ENCODE measurements at places on chromosomes 4 and X. TPM values are rescaled to one million over a fixed set of nuclear protein-coding genes. Genes with fewer than 3 reads are reported as not detected.

DNA sequence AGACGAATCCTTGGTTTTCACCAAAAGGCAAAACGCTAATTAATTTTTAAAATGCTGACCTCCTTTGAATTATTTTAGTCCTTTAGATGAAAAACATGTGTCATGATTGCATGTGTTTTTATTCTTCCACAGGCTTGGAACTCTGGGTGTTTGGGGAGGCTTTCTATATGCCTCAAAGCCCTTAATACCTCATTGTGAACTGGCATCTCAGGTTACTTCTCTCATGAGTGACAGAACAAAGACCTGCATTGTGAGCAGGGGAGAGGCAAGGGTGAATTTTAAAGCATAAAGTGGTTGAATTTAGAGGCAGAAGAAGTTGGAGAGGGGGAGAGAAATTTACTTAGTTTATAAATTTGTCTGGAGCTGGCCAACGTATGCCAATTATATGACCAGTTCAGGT lies 119.5 kb downstream of the ARSF start:
- no peak for DNase-seq

DNA sequence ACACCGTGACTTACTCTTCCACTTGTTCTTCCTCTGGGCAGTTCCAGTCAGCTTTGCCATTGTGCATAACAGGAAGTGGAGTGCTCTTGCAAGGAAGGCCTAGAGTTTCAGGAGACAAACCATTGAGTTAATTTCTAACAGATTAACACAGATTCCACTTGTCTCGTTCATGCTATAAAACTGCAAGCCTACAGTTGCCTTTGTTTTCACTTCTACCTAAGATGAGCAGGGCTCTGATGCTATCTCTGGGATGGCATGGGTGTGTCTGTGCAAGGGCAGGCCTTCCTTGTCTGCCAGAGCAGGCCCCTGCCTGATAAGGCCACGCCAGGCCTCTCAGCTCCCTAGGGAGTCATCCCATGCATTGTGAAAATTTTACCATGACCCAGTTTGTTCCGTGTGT lies 67.7 kb upstream of the PGRMC2 start:
- no peak for DNase-seq

GRCh38 chr4:128657638-128658037 lies 151.9 kb upstream of the JADE1 start:
- DNase-seq, result no peak

The SLC10A4 gene
- total RNA-seq, result 0.26 TPM

DNA sequence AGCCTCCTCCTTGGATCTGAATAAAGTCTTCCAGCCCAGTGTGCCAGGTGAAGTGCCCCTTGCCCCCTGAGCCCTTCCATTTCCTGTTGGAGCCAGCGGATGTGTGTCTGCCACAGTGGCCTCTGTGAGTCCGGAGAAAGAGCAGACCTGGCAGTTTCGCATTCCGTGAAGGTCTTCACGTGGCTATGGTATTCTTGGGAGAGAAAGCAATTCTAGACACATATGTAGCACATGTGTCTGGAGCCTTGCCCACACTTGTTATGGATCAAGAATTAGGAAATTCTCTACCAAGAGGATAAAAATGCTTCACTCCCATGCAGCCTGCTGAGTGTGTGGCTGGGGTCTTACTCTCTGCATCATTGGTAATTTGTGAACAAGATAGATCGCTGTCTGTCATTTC lies 130.9 kb downstream of the REPS2 start:
- DNase-seq, result no peak

DNA sequence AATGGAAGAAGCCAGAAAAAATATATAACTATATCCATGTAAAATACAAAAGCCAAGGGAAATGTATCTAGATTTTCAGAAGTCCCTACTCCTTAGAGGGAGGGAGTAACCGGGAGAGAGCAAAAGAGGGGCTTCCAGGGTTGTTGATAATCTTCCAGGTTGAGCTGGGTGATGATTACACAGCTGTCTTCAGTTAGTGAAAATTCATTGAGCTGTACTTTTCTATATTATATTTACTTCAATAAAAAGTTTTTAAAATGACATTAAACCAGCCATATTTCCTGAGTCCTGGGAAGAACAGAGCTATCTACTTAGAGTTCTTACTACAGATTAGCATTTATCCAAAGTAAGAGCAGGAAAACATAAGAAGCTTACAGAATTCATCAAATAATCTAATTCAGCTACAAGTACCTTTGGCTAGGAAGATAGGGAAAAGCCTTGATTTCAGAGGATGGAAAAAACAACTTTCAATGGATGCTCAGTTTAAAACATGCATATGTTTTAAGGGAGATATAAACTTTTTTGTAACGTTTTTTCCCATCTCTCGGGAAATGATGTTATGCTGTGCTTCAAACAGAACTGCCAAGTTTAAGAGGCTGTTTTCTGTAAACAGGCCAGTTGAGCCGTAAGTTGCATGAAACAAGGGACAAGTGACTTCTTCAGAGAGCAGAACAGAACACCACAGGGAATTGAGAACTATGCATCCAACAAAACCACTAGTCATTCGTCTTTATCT lies 204.6 kb downstream of the SCFD2 start:
- DNase-seq, result no peak

- no peak for DNase-seq
Measured at GRCh38 chr4:130648570-130648969, 1552.6 kb downstream of the C4orf33 start.

The CSN2 gene
- not detected for total RNA-seq

GRCh38 chr4:89572224-89572858 lies 264.6 kb downstream of the SNCA start:
- peak; percentile 2 for DNase-seq

DNA sequence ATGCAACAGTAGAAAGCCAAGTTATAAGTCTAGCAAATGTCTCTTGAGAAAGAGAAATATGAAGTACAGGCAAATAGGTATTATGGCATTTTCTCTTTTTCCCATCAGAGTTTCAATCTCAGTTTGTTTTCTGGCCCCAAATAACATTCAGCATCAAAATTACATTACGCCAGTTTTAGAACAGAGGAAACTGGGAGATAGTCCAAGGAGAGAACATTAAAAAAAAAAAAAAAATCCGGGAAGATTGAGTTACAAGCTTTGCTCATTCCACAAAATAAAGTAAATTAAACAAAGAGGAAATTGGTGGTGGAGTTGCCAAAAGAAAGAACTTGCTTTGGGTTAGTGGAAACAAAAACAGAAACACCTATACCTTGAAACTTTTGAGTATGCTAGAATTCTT lies 50.4 kb upstream of the IL13RA2 start:
- no peak for DNase-seq

DNA sequence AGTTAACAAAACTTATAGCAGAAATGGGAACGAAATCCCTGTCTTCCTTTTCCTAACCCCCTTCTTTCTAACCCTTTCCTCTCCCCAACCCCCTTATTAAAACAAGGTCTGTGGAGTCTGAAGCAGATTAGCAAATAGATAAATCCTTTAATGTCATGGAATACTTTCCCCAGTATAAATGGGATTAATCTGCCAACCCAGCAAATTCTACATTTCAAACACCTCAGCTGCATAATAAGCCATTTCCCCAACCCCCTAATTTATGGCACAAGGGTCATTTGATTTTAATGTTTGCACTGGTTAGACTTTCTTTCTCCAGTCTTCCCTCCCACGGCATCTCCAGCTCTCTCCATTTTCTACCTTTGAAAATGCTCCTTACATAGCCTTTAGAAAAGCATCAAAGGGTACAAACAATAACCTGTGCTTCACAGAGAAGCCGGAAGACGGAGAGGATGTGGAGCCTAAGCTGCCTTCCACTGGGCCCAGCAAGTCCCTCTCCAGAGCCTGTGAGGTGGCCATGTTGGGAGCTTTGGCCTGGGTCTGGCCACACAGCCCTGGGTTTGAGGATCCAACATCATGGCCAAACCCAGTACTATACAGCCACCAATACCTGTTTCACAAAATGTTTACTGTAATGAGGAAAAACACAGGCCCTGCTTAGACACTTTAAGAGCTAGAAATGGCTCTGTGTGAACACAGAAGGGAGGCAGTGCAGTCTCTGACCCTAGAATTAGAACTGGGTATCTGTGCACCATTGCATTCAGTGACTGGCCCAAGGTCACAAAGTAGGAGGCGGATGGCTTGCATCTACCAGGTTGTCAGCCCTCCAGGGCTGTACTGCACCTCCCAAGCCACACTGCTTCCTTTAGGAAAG lies 56.9 kb upstream of the SPRY1 start:
- DNase-seq, result no peak

The TMEM255A gene
- total RNA-seq, result 4.6 TPM

The AADAT gene
- 10.3 TPM for total RNA-seq

The VGLL1 gene
- total RNA-seq, result 1.3 TPM

- peak; percentile 64 for DNase-seq
Measured at GRCh38 chrX:118730500-118731247, 3.3 kb downstream of the IL13RA1 start.

GRCh38 chr4:105837037-105837436 lies 58.2 kb upstream of the NPNT start:
- no peak for DNase-seq

The DUSP21 gene
- total RNA-seq, result not detected

DNA sequence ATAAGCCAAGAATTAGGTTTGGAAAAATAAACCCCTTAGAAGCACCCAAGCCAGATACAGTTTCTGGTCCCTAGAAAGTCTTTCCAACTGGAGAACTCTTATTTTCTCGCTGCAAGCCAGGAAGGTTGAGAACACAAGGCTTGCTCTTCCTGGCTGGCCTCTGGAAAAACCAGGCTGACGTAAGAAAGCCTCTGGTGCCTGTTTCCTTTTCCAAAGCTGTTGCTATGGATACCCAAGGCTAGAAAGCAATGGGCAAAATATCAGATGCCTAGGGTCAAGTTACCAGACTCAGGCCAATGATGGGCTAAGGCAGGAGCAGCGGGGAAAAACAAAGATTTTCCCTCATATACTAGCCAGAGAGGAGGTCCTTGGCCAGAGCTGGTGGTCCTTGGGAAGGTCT lies 281.6 kb downstream of the KLHL13 start:
- DNase-seq, result no peak

The FABP2 gene
- total RNA-seq, result not detected

DNA sequence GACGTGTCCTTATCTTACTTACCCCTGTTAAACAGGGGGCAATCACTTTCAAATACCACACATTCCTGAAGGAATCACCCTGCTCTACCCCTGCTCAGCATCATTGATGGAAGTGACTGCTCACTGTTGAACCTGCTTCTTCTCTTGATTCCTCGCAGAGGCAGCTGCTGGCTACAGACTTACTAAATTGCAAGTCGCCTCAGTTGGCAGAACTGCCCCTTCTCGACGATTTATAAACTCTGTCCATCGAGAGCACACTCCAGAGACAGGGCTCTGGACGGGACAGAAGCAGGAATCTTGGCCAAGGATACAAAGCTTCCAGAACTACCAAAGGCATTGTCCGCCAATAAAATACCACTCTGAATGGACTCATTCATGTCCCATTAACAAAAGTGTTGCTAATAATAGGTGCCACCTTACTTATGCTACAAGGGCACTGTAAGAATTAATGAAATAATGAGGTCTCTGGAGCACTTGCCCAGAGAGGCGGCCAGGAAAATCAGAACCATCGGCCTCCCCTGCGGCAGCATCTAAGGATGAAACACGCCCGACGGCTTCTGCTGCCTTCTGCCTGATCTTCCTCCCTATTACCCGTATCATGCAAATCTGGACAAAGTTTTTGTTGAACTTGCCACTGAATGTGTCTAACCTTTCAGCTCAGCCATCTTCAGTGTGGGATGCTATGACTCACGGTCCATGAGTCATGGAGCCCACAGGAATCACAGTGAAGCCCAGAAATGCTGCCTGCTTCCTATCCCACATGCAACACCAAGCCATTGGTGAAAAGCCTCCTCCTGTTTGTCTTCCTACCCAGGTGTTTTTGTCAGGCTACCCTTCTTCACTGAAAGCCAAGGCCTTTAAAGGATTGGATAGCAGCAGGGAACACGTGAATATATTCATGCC lies 164.9 kb downstream of the MAML3 start:
- peak; percentile 98 for DNase-seq

The PPP2R2C gene
- 1.1 TPM for total RNA-seq

The IQCM gene
- total RNA-seq, result 0.11 TPM

The MAOA gene
- 2.5 TPM for total RNA-seq

GRCh38 chr4:151045907-151046306 lies 30.8 kb upstream of the LRBA start:
- DNase-seq, result no peak

The RBBP7 gene
- total RNA-seq, result 86.1 TPM

GRCh38 chr4:90246816-90247215 lies 119.6 kb downstream of the CCSER1 start:
- DNase-seq, result no peak

The CSAG2 gene
- not detected for total RNA-seq

Data from astrocyte (in vitro differentiated cells and primary cell).